ENCODE measurements at places on chromosomes 1 and 21.

- DNase-seq: no peak
Measured at GRCh38 chr21:43699933-43700599, 18.9 kb upstream of the PDXK start.

GRCh38 chr1:155678027-155678426, 10.5 kb downstream of the YY1AP1 start:
- DNase-seq: no peak

DNA sequence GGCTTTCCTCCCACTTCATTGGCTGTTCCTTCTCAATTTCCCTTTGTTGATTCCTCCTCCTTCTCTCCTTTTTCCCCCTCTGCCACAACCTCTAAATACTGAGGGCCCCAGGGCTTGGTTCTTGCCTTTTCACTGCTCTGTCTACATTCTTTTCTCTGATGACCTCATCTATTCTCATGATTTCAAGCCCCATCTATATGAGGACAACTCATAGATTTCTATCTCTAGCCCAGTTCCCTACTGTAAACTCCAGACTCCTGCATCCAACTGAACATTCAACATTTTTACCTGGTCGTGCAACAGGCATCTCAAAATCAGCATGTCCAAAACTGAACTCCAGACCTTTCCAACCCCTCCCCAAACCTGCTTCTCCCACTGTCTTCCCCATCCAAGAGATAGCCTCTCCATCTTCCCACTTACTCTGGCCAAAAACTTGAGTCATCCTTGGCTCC, 11.5 kb upstream of the SLC9A1 start:
- DNase-seq: no peak

DNA sequence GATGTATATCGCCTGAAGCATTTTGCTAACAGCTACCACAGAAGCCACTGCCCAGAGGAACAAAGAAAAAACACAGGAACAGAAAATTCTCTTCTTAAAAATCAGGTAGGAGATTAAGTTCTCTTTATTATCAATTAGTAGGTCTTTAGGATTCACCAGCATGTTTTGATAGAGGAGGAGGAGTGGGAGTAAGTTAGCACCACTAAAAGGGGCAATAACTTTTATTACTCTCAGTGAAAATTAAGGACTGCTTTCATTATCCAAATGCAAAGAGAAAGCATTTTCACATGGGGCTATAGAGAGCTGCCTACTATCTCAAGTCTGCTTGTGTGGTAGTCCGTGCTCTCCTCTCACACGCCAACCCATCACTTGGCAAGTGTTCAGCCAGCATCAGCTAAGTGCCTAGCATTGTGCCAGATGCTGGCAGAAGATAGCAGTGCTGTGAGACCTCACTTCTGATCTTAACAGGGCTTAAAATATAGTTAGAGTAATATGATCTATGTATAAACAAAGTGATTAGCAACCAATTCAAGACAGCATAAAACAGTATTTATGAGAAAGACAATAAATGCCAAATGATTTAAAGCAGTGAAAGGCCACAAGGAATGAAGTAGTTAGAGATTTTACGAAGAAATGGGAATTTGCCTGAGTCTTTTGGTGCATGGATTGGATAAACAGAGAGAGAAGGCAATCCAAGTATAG, 39.8 kb downstream of the ASTN1 start:
- DNase-seq: no peak

DNA sequence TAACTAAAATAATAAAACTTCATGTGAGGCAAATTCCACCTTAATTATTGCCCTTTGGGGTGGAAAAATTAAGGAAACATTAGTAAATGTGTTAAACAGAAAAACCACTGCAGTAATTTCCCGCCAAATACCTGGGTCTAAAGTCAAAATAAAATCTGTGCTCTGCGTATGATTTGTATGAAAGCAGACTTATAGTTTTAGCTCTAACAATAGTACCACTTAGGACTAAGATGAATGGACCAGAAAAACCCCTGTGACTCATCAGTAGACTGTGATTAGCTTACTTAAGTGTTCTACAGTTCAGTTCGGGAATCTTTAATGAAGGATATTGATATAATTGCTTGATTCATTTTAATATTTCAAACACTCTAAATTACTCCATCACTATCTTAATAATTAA, 23.3 kb upstream of the C1orf105 start:
- DNase-seq: no peak

DNA sequence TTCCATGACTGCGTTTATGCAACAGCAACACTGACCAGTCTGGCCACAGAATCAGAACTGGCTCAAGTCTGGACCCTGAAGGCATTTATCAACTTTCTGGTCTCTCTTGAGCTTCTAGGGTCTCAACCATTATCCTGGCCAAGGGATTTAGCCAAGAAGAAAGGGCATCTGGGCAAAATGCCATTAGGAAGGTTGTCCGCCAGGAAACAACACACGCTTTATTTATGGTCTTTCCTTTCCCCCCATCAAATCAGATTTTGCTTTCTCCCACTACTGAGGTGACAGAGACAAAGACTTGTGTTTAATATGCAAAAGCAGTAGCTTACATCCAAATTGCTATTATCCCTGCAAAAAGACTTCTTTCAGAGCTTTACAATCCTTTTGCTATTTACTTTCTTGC, 81.6 kb upstream of the PPP2R5A start:
- no peak for DNase-seq

GRCh38 chr1:98133131-98133530, 212.3 kb upstream of the DPYD start:
- no peak for DNase-seq

GRCh38 chr1:13505020-13505419, 8.8 kb downstream of the LRRC38 start:
- DNase-seq: no peak

DNA sequence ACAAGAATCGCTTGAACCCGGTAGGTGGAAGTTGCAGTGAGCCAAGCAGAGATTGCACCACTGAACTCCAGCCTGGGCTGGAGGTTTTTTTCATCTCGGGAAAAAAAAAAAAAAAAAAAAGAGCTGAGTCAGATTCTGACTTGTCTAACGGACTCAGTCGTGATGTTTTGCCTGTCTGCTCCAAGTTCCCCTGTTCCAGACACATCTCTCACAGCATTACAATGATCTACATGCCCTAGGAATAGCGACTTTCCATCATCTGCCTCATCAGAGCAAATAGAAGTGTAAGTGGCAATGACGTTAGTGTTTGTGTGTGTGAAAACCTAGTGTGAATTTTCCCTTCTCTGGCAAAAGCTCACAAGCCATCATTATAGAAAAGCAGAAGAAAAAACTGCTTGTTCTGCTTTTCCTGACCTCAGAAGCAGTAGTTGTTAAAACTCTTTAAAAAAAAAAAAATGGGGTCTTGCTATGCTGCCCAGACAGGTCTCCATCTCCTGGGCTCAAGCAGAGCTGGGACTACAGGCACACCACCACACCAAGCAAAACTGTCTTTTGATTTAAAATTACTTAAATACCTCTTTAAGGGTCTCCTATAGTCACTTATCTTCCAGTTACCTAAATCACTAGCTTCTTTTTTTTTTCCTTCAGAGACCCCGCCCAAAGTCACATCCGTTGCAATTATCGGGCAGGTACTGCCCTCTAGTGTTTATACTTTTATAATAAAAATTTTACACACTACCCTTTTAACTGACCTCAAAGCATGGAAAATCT, 37.3 kb downstream of the PLEKHO1 start:
- DNase-seq: no peak

GRCh38 chr1:51518586-51519047, 449 bp downstream of the EPS15 start:
- no peak for DNase-seq

GRCh38 chr1:171715813-171716251, 26.0 kb downstream of the VAMP4 start:
- no peak for DNase-seq
